ENCODE measurements at places on chromosomes 12 and 14. TPM values are rescaled to one million over a fixed set of nuclear protein-coding genes. Genes with fewer than 3 reads are reported as not detected.

GRIN2B gene
- total RNA-seq: not detected

FGF23 gene
- not detected for total RNA-seq

HOXC10 gene
- total RNA-seq: 3.0 TPM

FOXA1 gene
- not detected for total RNA-seq

TSPAN9 gene
- total RNA-seq: 11.8 TPM

ACACB gene
- 415 TPM for total RNA-seq

STX2 gene
- total RNA-seq: 5.5 TPM

FOS gene
- total RNA-seq: 119 TPM

REP15 gene
- total RNA-seq: 2.7 TPM

SERPINA10 gene
- total RNA-seq: not detected

IQSEC3 gene
- total RNA-seq: 0.97 TPM

CDH24 gene
- total RNA-seq: 0.30 TPM

ADAMTS20 gene
- not detected for total RNA-seq

GLS2 gene
- total RNA-seq: not detected

CLEC1B gene
- not detected for total RNA-seq

STYK1 gene
- total RNA-seq: 0.18 TPM

DYNLL1 gene
- total RNA-seq: 80.8 TPM

SRRM4 gene
- total RNA-seq: 0.17 TPM

NUP107 gene
- total RNA-seq: 21.1 TPM

RASSF9 gene
- total RNA-seq: 4.1 TPM

NGB gene
- total RNA-seq: not detected

IRAK3 gene
- 4.0 TPM for total RNA-seq

CLEC9A gene
- not detected for total RNA-seq

FAM222A gene
- 6.1 TPM for total RNA-seq

NUBPL gene
- total RNA-seq: 16.3 TPM

NRL gene
- 3.6 TPM for total RNA-seq

GPD1 gene
- total RNA-seq: 133 TPM

LBHD2 gene
- total RNA-seq: not detected

SLC15A5 gene
- not detected for total RNA-seq

PRB2 gene
- total RNA-seq: not detected

CCDC175 gene
- total RNA-seq: not detected

RGS6 gene
- total RNA-seq: 0.42 TPM

RIN3 gene
- total RNA-seq: 4.4 TPM

GPRC5D gene
- not detected for total RNA-seq

PPM1H gene
- 1.8 TPM for total RNA-seq

PIANP gene
- total RNA-seq: 0.15 TPM

VRTN gene
- total RNA-seq: not detected

Measured in psoas muscle (tissue), 8 donors.